ENCODE measurements at places on chromosomes 3 and 15. TPM values are rescaled to one million over a fixed set of nuclear protein-coding genes. Genes with fewer than 3 reads are reported as not detected.
A peak's percentile ranks its signal among the peaks of the same experiment; 100 is the strongest.

RAD51 gene
- total RNA-seq: 1.5 TPM

DNA sequence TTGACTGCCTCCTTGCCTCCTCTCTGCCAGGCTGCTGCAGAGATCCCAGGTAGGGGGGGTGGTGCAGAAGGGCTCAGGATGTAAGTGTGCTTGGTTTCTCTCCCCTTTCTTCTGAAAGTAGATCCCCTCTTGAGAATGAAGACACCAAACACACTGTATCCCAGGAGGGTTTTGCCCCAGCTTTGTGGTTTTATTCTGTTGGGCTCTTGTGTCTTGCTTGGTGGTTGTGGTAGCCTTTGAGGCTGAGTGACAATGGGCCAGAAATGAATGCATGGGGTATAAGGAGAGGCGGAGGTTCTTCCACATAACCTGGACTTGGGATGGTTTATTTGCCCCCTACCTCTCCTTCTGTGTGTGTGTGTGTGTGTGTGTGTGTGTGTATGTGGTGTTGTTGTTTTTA, 5.7 kb downstream of the PDIA5 start:
- no peaks in the 10 kb centered on the region for H3K36me3 ChIP-seq
- H3K4me3 ChIP-seq: no peak overlapping the region
- peak overlapping the region; percentile 28 for H3K27ac ChIP-seq
- H3K4me1 ChIP-seq: no peaks in the 10 kb centered on the region
- no peak for DNase-seq

CHL1 gene
- 29.1 TPM for total RNA-seq

NISCH gene
- total RNA-seq: 113 TPM

DNA sequence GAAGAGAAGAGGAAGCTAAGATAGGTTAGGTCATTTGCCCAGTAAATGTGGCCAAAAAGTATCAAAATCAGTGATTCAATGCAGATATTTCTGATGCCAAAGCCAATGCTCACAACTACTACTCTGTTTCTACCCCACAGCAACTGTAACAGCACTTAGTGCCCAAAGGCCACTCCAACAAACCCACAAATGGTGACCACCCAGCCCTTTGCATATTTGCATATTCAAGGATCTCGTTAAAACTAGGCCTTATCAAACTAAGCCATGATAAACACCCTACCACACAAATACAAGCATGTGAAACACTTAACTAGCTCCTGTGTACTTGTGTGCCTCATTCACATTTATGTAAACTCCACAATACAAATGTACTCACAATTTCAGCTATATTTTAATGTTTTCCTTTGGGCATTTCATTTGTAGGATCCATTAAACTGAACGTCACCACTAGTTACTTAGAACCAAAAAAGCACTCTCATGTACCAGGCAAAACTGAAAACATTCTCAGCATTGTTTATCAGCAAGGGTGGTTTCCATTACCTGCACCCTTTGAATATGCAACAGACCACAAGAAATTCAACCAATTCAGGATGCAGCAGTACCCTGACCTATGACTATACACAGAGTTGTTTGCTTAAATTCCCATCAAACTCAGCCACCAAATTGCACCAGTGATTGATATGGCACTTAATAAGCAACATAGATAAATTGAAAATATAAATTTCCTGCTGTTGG, 111.2 kb upstream of the STT3B start:
- H3K27me3 ChIP-seq: no peaks in the 10 kb centered on the region
- H3K4me3 ChIP-seq: no peak overlapping the region
- no peak for DNase-seq
- H3K4me1 ChIP-seq: no peaks in the 10 kb centered on the region

TNNC1 gene
- 2.9 TPM for total RNA-seq

GRCh38 chr3:52493232-52494017, 1.7 kb upstream of the STAB1 start:
- H3K27ac ChIP-seq: no peak overlapping the region
- H3K27me3 ChIP-seq: no peaks in the 10 kb centered on the region
- no peaks in the 10 kb centered on the region for H3K4me1 ChIP-seq

GRCh38 chr3:191715585-191715984, 254.6 kb downstream of the PYDC2 start:
- H3K27ac ChIP-seq: no peak overlapping the region
- no peaks in the 10 kb centered on the region for H3K36me3 ChIP-seq
- H3K27me3 ChIP-seq: no peaks in the 10 kb centered on the region
- H3K4me3 ChIP-seq: no peak overlapping the region
- no peak for DNase-seq
- H3K4me1 ChIP-seq: no peaks in the 10 kb centered on the region

DNA sequence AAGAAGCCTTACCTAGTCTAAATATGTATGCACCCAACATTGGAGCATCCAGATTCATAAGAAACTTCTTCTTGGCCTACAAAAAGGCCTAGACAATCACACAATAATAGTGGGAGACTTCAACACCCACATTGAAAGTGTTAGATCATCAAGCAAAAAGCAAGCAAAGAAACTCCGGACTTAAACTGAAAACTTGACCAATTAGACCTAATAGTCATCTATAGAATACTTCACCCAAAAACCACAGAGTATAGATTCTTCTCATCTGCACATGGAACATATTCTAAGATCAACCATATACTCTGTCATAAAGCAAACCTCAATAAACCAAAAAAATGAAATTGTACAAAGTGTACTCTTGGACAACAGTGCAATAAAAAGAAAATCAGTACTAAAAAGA, 22.3 kb upstream of the OR5K4 start:
- no peaks in the 10 kb centered on the region for H3K27me3 ChIP-seq
- no peak overlapping the region for H3K27ac ChIP-seq
- H3K4me3 ChIP-seq: no peak overlapping the region

DNA sequence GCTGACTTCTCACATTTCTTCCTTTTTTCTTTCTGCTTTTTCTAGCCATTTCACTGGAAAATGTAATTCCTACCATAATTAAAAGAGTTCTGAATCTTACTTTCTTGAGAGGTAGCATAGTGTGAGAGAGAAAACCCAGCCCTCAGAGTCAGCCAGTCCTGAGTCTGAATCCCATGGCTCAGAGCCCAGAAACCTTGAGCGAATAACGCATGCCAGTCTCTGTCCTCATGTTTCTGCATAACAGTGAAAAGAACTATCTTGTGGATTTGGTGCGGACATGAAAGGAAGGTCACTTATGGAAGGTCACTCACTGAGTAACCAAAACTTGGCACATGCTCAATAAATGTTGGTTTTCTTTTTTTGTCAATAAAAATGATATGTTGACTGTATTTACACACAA, 29.3 kb upstream of the SLCO3A1 start:
- H3K4me1 ChIP-seq: no peaks in the 10 kb centered on the region
- H3K4me3 ChIP-seq: no peak overlapping the region
- H3K27me3 ChIP-seq: no peaks in the 10 kb centered on the region
- no peaks in the 10 kb centered on the region for H3K36me3 ChIP-seq
- H3K27ac ChIP-seq: no peak overlapping the region

DNA sequence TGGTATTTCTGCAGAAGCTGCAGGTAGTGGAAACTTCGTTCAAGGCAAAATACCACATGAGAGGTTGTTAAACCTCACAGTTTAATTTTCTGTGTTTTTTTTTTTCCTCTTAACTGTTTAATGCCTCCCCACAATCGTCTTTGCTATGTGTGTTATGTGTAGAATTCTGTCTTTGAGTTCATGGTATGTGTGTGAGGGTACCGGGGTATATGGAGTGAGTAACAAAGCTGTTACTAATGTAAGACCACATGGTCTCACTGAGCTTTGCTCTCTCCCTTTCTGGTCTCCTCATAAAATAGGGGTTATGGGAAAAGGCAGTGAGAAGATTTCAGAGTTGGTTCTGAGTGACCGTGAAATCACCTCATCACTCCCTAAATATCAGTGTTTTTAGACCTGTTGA, 143.6 kb downstream of the USP13 start:
- H3K27me3 ChIP-seq: no peaks in the 10 kb centered on the region
- H3K4me3 ChIP-seq: no peak overlapping the region
- H3K4me1 ChIP-seq: no peaks in the 10 kb centered on the region
- no peaks in the 10 kb centered on the region for H3K36me3 ChIP-seq
- H3K27ac ChIP-seq: no peak overlapping the region

Data from sigmoid colon (tissue), 7 donors.